Gastroesophageal sphincter (tissue), 4 donors: ENCODE measurements at places on chromosomes 6 and 20. TPM values are rescaled to one million over a fixed set of nuclear protein-coding genes. Genes with fewer than 3 reads are reported as not detected.

LIN28B gene
- total RNA-seq = not detected

SPO11 gene
- total RNA-seq = not detected

TFAP2C gene
- total RNA-seq = 3.8 TPM

POPDC3 gene
- not detected for total RNA-seq

TRIM39 gene
- total RNA-seq = 23.2 TPM

TMEM239 gene
- 0.15 TPM for total RNA-seq

C6orf52 gene
- not detected for total RNA-seq

ANKRD6 gene
- 19.0 TPM for total RNA-seq

EYA4 gene
- total RNA-seq = 1.5 TPM

SOBP gene
- total RNA-seq = 18.9 TPM

FKBP1C gene
- total RNA-seq = not detected

CTAGE9 gene
- not detected for total RNA-seq

TSBP1 gene
- not detected for total RNA-seq

OXT gene
- total RNA-seq = not detected

NUP43 gene
- 22.4 TPM for total RNA-seq

DNA sequence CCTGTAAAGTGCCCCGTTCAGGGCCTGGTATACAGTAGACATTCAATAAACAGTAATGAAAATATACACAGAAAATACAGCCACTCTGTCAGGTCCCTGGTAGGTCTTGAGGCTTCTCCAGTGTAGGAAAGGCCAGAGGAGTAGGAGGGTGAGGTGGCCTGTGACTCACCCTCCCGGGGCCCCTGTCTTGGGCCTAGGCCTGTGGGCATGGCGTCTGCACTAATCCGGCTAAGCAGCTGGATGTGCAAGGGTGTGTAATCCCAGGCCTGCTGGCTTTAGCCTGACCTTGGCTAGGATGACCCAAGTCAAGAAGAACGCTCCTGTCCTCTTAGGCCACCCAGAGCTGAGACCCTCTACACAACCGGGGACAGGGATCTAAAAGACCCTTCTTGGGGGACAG is 84.9 kb downstream of the KCNB1 start:
- ATAC-seq = no peak

DNA sequence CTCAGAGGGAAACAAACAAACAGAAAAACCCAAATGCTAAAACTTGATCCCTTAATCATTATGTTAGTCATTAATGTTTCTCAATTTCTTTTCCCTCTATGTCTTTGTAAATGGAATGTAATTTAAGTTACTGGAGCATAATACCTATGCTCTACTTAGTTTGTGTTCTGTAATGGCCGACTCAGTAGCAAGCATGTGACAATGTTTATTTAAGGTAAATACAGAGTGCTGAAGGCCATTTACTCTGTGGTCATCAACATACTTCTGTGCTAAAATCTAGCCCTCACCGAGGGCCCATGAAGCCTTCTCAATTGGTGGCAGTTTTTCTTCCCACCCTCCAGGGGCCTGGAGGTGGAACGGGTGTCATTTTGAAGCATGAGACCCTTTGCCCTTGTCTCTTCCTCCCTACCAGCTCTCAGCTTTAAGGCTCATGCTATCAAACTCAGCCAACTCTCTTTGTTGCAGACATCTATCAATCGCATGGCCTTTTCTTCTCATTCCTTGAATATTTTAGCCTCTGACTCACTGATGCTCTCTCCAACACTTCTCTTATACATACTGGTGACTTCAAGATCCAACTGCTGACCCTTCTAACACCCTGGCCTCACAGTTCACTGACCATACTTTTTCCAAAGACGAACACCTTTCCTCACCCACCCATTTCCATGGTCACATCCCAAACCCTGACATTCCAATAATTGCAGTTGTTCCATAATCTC is 48.2 kb downstream of the STX7 start:
- ATAC-seq = no peak

DNA sequence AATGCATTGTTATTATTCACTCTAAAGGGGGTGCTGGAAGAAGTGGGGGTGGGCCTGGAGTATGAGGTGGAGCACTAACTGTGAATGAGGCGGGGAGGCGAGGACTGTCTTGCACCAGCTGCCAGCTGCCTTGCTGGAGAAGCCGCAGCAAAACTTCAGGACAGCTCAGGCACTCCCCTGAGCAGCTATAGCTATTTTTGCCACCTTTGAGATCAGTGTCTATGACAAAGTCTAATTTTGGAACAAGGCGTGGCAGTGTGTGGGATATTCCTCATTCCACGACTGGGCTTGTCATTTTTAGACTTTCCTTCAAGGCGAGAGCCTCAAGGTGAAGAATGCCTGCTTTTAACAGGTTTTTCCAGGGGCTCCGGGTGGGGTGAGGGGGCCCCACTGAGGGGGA is 143.8 kb downstream of the DOK5 start:
- no peak for ATAC-seq

DNA sequence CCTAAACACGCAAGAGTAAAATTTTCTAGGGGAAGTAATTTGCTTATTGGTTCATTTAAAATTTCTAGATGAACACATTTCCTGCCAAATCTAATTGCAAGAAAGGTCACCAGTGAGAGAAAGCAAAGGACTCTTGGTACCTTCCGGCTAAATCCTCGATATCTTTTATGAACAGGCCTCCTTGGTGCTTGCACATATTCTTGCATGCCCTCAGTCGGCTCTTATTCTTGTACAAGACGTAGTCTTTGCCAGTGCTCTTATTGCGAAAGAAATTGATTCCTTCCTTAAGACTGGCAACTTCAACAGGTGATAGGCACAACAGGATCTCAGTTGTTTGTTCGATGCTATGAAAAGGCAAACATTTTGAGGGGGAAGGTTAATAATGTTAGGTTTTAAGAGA is 141.7 kb upstream of the CARMIL1 start:
- no peak for ATAC-seq

GRCh38 chr20:37526839-37527637 is 638 bp downstream of the BLCAP start:
- peak; percentile 22 for ATAC-seq

DNA sequence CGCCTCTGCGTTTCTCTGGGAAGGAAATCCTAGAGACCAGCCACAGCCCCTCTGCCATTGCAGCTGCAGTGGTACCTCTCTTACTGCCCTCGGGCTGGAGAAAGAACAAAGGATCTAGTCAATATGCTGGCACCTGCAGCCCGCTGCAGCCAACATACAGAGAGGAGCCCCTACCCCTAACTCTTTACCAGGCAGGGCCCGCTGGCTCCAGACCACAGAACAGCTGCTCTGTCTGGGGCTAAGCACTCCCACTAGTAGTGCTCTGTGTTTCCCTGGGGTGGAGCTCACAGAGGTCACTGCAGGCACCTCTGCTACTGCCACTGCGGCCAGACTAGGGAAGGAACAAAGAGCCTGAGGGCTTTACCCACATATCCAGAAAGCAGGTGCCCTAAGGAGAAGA is 93.8 kb upstream of the IMPG1 start:
- no peak for ATAC-seq

DNA sequence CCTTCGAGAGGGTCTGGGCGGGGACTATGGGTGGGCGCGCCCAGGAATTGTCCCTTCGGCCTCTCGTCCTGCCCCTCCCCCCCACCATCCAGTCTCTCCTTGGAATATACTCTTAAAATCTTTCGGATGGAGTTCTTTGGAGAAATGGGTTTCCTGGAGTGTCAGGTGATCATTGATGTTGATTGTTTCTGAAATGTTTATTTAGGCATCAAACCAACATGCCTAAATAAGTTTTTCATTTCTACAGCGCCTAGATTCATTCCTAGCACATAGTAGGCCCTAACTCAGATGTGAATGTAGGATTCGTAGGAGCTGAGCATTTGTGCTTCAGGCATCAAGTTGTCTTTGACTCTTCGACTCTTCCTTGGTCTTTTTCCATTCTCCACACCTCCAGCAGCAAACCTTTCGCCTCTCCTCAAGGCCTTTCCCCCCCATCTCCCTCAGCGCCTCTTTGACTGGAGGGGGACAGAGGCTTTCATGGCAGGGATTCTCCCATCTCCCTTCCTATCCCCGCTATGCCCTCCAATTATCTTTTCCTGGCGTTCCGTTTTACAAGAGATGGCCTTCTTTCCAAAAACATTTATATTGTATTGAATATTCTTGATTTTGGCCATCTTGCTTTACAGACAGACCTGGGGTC is 610 bp downstream of the CASP8AP2 start:
- ATAC-seq = no peak

DNA sequence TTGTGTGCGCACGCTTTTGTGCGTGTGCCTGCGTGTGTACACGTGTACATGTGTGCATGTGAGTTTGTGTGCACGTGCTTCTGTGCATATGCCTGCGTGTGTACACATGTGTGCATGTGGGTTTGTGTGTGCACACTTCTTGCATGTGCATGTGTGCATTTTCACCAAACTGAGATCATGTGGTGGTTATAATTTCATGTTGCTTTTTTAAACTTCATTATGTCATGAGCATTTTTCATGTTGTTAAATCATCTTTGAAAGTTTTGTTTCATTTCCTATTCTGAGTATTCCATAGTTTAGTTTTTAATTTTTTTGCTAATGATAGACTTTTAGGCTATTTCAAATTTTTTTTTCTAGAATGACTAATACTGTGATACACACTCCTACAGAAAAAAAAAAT is 6.4 kb upstream of the CST3 start:
- no peak for ATAC-seq

GRCh38 chr6:47345761-47346160 is 36.1 kb upstream of the TNFRSF21 start:
- ATAC-seq = no peak

DNA sequence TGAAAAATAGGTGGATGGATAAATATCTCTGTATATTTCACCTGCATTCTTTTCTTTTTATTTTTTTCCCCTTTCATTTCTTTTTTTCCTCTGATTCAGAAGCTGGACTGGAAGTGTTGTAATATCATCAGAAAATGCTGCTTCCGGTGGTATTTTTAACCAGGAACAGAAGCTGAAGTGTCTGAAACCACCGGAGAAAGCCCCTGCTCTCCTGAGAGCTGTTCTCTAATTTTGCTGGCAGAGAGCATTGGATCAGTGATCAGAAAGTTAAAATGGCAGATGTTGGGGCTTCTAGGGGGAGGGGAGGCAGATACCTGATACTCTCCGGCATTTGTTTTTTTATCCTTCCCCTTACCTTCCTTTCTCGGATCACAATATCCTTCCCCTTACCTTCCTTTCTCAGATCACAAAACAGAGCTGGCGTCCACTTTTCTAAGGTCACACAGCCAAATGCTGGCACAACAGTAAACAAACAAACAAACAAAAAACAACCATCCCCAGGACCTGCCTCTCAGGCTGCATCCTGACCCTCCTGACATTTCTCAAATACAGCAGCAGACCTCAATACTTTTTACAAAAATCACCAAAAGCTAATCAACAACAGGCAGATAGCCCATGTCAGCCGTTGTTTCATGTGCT is 143.2 kb upstream of the ZNF217 start:
- no peak for ATAC-seq

DNA sequence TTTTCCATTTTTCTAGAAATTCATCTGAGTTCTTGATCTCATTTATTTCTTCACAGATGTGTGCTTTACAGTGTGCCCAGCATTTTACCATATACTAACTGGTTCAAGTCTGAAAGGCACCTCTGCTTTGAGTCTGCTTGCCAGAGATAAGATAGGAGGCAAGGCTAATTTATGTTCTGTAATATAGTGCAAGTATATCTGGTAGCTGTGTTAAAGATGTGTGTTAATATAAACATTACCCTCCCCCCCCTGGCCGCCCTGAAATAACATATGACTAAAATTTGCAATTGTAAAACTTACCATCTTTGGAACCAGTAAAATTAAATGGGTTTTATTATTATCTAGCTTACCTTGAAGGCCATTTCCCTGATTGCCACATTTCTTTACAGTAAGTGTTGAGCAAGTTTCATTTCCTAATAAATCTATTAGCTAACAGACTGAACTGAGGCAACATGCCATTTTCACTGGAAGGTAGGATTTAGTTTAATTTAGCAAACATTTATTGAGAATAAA is 2.7 kb downstream of the FBXO9 start:
- ATAC-seq = no peak

GRCh38 chr6:67131827-67132226 is 1424.8 kb upstream of the EYS start:
- ATAC-seq = no peak

DNA sequence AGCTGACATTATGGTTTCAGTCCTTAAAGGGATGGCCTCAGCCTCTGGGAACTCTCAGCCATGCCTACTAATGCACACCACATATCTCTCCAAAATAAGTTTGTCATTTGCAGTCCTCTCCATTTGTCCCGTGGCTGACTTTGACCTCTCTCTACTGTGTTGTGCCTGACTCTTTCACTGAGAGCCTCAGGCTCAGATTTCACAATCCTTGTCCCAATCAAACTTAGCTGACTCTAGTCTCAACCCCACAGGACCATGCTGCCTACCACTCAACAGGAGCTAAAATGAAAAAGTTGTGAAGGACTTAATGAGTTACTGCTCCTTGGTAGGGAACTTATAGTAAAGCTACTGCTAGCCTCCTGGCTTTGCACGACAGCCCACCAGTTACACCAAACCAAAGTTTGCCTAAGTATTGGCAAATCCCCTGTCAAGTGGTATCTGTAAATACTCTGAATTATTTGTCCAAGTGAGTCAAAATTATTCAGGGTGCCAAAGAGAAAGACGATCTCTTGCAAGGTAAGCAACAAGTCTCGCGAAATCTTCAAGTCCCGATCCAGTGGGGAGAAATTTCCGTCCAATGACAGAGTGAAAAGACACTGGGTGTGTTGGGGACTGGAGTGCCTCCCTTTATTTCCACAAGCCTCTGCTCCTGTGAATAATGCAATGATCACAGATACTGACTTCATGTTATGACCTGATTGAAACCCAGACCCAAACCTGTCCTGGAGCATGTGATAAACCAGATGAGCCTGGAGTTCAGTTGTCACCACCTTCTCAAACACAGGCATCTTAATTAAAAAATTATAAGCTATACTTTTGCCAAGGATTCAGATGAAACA is 124.4 kb upstream of the FOXQ1 start:
- ATAC-seq = no peak

- ATAC-seq = no peak
Observed at GRCh38 chr6:168956141-168956838, 297.4 kb downstream of the THBS2 start.

- ATAC-seq = no peak
Observed at GRCh38 chr6:4888841-4889240, 112.6 kb downstream of the CDYL start.

DNA sequence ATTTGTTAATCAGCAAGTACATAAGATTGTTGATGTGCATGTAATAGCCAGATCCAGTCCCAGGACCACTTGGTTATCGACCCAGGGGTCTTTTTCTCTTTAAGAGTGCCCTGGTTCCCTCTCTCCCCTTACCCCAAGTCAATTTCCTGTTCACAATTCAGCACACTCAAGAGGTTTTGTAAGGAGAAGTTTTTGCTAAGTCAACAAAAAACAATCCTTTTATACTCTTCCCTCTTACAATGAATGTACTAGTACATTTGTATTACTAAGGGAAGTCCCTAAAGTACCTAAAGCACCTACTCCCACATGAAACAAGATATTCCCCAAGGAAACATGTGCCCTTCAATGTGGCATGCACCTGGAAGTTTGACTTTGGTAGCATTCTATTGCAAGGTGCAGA is 1.6 kb upstream of the NT5DC1 start:
- no peak for ATAC-seq
